ENCODE measurements at places on chromosomes 5 and 9. TPM values are rescaled to one million over a fixed set of nuclear protein-coding genes. Genes with fewer than 3 reads are reported as not detected.

The LECT2 gene
- not detected for polyA plus RNA-seq

The GRXCR2 gene
- polyA plus RNA-seq, result not detected

The MYORG gene
- not detected for polyA plus RNA-seq

The PCDH1 gene
- not detected for polyA plus RNA-seq

The STPG3 gene
- not detected for polyA plus RNA-seq
